ENCODE measurements at places on chromosomes 12 and 14. TPM values are rescaled to one million over a fixed set of nuclear protein-coding genes. Genes with fewer than 3 reads are reported as not detected.

VRK1 gene
- 10.1 TPM for total RNA-seq

PPFIA2 gene
- total RNA-seq, result 0.86 TPM

MEG3 gene
- total RNA-seq, result 9.4 TPM

SOX5 gene
- 11.6 TPM for total RNA-seq

ANKRD33 gene
- total RNA-seq, result not detected

SLC6A12 gene
- total RNA-seq, result 0.78 TPM

- DNase-seq, result no peak
- peak overlapping the region; percentile 83 for H3K27ac ChIP-seq
- peaks cover 53% of the 10 kb centered on the region for H3K4me1 ChIP-seq
- H3K36me3 ChIP-seq, result no peaks in the 10 kb centered on the region
- H3K4me3 ChIP-seq, result peak overlapping the region; percentile 73
- H3K27me3 ChIP-seq, result no peaks in the 10 kb centered on the region
Observed at GRCh38 chr12:88036353-88036965, 7.3 kb upstream of the C12orf50 start.

GRCh38 chr14:50087341-50088116 is 28.8 kb downstream of the VCPKMT start:
- no peaks in the 10 kb centered on the region for H3K4me1 ChIP-seq
- no peaks in the 10 kb centered on the region for H3K36me3 ChIP-seq
- H3K27ac ChIP-seq, result no peak overlapping the region
- DNase-seq, result no peak
- H3K4me3 ChIP-seq, result no peak overlapping the region
- no peaks in the 10 kb centered on the region for H3K27me3 ChIP-seq

Measured in esophagus muscularis mucosa (tissue), 4 donors.